ENCODE measurements at places on chromosomes 4 and X.

DNA sequence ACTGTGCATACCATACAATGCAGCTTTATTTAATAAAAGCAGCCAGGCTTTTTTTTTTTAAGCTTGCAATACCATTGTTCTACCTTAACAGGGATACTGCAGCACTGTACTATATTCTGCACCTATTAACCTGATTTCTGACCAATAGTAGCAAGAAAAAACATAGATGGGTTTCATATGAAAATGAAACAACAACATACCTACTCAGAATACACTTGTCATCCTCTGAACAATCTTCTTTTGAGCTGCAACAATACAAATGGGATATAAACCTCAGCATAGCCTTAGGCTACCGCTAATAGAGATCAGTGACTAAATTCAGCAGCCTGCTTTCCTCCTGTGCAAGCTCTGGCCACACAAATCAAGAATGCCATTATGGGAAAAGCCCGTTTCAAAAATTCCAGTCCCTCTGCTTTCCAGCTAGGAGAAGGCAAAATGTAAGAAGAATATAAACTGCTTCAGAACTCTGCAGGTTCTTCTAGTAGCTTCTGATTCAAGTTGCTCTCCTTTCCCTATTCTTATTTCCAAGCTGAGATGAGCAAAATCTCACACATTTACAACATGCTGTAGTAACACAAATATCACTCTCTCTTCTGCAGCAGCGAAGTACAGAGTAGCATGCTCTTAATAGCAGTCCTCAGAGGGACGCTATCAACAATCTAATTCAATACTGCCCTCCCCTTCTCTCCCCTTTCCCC is 143.4 kb downstream of the KLHL13 start:
- no peak for DNase-seq

GRCh38 chrX:17405225-17405969 is 30.4 kb downstream of the NHS start:
- no peak for DNase-seq

GRCh38 chr4:59655996-59656395 is 1544.1 kb upstream of the ADGRL3 start:
- DNase-seq, result no peak

GRCh38 chr4:74327762-74328161 is 19.5 kb downstream of the EPGN start:
- peak; percentile 56 for DNase-seq

Data from SK-N-MC (cell line).